ENCODE measurements at places on chromosomes 16 and 17. TPM values are rescaled to one million over a fixed set of nuclear protein-coding genes. Genes with fewer than 3 reads are reported as not detected.

- no peak overlapping the region for H3K4me3 ChIP-seq
- H3K4me1 ChIP-seq, result peaks cover 7% of the 10 kb centered on the region
- DNase-seq, result no peak
- H3K27ac ChIP-seq, result no peak overlapping the region
Measured at GRCh38 chr16:29649588-29650494, 13.2 kb upstream of the SPN start.

GRCh38 chr17:81556863-81557262 is 4.7 kb upstream of the FAAP100 start:
- H3K27ac ChIP-seq, result no peak overlapping the region
- no peaks in the 10 kb centered on the region for H3K27me3 ChIP-seq
- H3K36me3 ChIP-seq, result no peaks in the 10 kb centered on the region
- H3K4me1 ChIP-seq, result peaks cover 14% of the 10 kb centered on the region

- no peak overlapping the region for H3K4me3 ChIP-seq
- no peaks in the 10 kb centered on the region for H3K4me1 ChIP-seq
- H3K36me3 ChIP-seq, result no peaks in the 10 kb centered on the region
- H3K27me3 ChIP-seq, result no peaks in the 10 kb centered on the region
- DNase-seq, result no peak
- no peak overlapping the region for H3K27ac ChIP-seq
Measured at GRCh38 chr17:5131146-5131715, 15.4 kb downstream of the USP6 start.

DNA sequence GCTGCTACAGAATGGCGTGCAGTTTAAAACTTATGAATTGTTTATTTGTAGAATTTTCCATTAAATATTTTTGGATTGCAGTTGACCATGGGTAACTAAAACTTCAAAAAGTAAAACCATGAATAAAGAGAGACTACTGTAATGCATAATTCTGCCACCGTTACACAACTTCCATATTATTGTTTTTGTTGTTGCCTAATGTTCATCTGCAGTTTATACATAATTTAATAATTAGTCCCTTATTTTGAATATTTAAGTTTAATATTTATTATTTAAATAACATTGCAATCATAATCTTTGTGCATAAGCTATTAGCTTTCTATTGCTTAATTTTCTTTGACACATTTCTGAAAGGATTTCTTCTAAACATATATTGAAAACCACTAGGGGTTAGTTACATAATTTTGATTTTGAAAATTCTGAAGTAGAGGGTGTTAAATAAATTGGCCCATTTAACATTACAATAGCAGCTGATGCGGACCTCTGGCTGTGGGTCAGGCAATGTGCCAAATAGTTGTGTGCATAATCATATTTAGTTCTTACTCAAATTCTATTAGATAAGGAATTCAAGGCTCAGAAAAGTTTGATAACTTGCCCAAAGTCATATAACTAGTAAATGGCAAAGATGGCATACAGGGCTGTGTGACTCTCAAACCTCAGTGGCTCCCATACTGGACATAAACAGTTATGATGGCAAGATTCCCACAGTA is 31.1 kb downstream of the PPM1E start:
- DNase-seq, result no peak
- no peaks in the 10 kb centered on the region for H3K4me1 ChIP-seq
- no peak overlapping the region for H3K4me3 ChIP-seq
- H3K36me3 ChIP-seq, result no peaks in the 10 kb centered on the region
- no peak overlapping the region for H3K27ac ChIP-seq

GRCh38 chr16:18945233-18945632 is 19.0 kb upstream of the SMG1 start:
- H3K27ac ChIP-seq, result no peak overlapping the region
- H3K4me1 ChIP-seq, result peaks cover 8% of the 10 kb centered on the region
- H3K36me3 ChIP-seq, result no peaks in the 10 kb centered on the region
- no peak for DNase-seq

- no peak for DNase-seq
- H3K27me3 ChIP-seq, result no peaks in the 10 kb centered on the region
- no peaks in the 10 kb centered on the region for H3K36me3 ChIP-seq
- H3K4me3 ChIP-seq, result no peak overlapping the region
- no peak overlapping the region for H3K27ac ChIP-seq
- no peaks in the 10 kb centered on the region for H3K4me1 ChIP-seq
Measured at GRCh38 chr17:8712698-8713097, 31.9 kb downstream of the CCDC42 start.

GRCh38 chr16:81280393-81280792 is 34.4 kb upstream of the GAN start:
- no peak overlapping the region for H3K27ac ChIP-seq
- no peaks in the 10 kb centered on the region for H3K27me3 ChIP-seq
- no peak for DNase-seq
- H3K4me1 ChIP-seq, result no peaks in the 10 kb centered on the region
- no peak overlapping the region for H3K4me3 ChIP-seq

DNA sequence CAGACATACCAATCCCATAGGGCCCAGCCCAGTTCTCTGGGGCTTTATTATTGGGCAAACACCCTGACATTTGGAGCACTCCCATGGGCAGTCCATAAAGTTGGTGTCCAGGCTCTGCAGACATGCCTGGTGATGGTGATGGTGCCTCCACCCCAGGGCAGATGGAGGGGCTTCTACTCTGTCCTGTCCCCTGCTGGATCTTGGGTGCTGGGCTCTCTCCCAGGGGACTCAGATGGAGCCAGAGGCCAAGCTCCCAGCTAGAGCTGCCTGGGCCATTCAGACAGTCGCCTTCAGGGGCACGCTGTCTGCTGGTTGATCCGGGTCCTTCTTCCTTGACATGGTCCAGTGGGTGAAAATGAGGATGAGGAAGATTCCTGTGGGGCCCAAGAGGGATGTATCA is 10.6 kb downstream of the CDH16 start:
- H3K27ac ChIP-seq, result no peak overlapping the region
- no peaks in the 10 kb centered on the region for H3K27me3 ChIP-seq
- DNase-seq, result no peak
- peaks cover 7% of the 10 kb centered on the region for H3K4me1 ChIP-seq
- no peak overlapping the region for H3K4me3 ChIP-seq

DNA sequence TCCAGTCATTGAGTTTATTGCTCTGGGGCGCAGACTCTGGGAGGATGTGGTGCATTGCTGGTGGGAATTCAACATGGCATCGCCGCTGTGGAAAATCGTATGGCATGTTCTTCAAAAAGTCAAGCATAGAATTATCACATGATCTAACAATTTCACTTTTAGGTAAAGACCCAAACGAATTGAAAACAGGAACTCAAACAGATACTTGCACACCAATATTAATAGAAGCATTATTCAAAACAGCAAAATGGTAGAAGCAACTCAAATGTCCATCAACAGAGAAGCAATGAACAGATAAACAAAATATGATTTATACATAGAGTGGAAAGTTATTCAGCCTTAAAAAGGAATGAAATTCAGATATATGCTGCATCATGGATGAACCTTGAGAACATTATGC is 15.9 kb downstream of the PIK3R6 start:
- H3K36me3 ChIP-seq, result no peaks in the 10 kb centered on the region
- H3K27ac ChIP-seq, result no peak overlapping the region
- H3K4me1 ChIP-seq, result no peaks in the 10 kb centered on the region
- no peak overlapping the region for H3K4me3 ChIP-seq
- no peaks in the 10 kb centered on the region for H3K27me3 ChIP-seq
- no peak for DNase-seq

DNA sequence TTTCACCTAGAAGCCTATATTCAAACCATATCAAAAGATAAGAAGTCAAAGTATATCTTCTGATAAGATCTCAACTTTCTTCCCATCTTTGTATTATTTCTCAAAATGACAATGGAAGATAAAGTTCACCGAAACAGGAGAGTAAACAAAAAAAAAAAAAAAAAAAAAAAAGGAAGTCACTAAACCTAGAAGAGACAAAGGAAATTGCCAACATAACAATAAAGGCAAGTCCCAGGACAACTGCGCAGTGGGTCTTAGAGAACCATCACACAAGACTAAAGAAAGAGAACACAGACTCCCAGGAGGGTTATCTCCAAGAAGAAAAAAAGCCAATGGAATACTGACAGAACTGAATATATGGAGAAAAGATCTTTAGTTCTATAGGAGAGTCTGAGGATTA is 65.7 kb downstream of the SMURF2 start:
- DNase-seq, result no peak
- H3K4me3 ChIP-seq, result no peak overlapping the region
- H3K36me3 ChIP-seq, result peaks cover 17% of the 10 kb centered on the region
- H3K27me3 ChIP-seq, result no peaks in the 10 kb centered on the region

- H3K36me3 ChIP-seq, result no peaks in the 10 kb centered on the region
- H3K27ac ChIP-seq, result no peak overlapping the region
- H3K27me3 ChIP-seq, result no peaks in the 10 kb centered on the region
- DNase-seq, result no peak
- H3K4me1 ChIP-seq, result no peaks in the 10 kb centered on the region
- H3K4me3 ChIP-seq, result no peak overlapping the region
Measured at GRCh38 chr17:5872831-5873230, 197.3 kb upstream of the WSCD1 start.

DNA sequence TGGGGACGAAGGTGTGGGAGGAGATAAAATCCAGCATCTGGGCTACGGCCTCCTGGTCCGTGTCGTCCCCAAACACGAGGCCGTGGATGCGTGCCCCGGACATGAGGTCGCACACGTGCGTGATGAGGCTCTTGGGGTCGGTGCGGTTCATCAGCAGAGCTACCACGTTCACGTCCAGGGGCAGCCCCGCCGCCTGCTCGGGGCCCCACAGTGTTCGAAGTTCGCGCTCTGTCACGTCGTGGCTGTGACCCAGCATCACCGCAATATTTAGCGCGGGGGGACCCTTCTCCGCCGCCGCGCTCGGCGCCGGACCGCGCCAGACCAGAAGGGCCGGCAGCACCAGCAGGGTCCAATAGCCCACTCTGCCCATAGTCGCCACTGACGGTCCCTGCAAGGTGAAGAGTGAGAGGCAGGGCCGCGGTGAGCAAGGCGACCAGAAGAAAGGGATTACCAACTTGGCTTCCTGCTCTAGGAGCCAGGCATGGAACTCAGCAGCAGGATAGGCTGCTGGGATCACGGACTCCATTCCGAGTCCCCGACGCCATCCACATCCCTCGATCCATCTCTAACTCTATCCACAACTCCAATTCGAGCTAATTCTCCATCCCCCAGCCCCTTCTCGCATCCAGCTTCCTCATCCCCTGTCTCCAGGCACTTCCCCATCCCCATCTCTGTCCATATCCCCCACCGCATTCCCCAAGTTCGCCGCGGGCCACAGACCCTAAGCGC is 2.0 kb downstream of the GRIN2A start:
- no peak overlapping the region for H3K27ac ChIP-seq
- H3K27me3 ChIP-seq, result no peaks in the 10 kb centered on the region
- H3K4me1 ChIP-seq, result no peaks in the 10 kb centered on the region
- no peak for DNase-seq
- no peak overlapping the region for H3K4me3 ChIP-seq
- H3K36me3 ChIP-seq, result no peaks in the 10 kb centered on the region

GRCh38 chr16:46830417-46830901 is 521 bp downstream of the C16orf87 start:
- DNase-seq, result peak; percentile 60
- H3K4me1 ChIP-seq, result peaks cover 16% of the 10 kb centered on the region
- H3K36me3 ChIP-seq, result no peaks in the 10 kb centered on the region
- peak overlapping the region; percentile 77 for H3K27ac ChIP-seq

- no peak for DNase-seq
- H3K27ac ChIP-seq, result no peak overlapping the region
- no peaks in the 10 kb centered on the region for H3K36me3 ChIP-seq
- no peaks in the 10 kb centered on the region for H3K4me1 ChIP-seq
- H3K4me3 ChIP-seq, result no peak overlapping the region
- H3K27me3 ChIP-seq, result no peaks in the 10 kb centered on the region
Measured at GRCh38 chr16:53034306-53034705, 18.4 kb downstream of the CHD9NB start.

DNA sequence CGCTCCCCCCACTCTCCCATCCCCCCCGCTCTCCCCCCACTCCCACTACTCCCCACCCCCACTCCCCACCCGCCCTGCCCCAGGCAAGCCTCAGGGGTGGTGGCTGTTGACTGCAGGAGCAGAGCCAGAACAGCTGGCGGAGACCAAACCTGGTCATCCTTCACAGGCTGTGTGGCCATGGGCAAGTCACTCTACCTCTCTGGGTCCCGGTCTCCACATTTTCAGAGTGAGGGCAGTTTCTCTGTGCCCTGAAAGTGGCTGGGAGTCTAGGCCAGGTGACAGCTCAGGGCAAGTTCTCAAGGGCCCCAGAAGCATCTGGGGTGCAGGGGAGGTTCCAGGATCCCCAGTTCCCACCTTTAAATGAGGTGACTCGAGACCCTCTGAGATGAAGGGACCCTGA is 15.1 kb upstream of the BAHCC1 start:
- no peak for DNase-seq
- H3K36me3 ChIP-seq, result no peaks in the 10 kb centered on the region

GRCh38 chr16:54171626-54172537 is 114.7 kb downstream of the IRX3 start:
- H3K27me3 ChIP-seq, result no peaks in the 10 kb centered on the region
- H3K4me3 ChIP-seq, result no peak overlapping the region
- no peak overlapping the region for H3K27ac ChIP-seq

The ETV4 gene
- 0.09 TPM for polyA plus RNA-seq

The CCT6B gene
- polyA plus RNA-seq, result 0.74 TPM

The COPRS gene
- 13.7 TPM for polyA plus RNA-seq

The ZNF423 gene
- polyA plus RNA-seq, result not detected

The CCL5 gene
- polyA plus RNA-seq, result 2,769 TPM

The CCDC144A gene
- polyA plus RNA-seq, result 1.5 TPM

The SGCA gene
- polyA plus RNA-seq, result not detected

The AGRP gene
- not detected for polyA plus RNA-seq

The GPRC5B gene
- polyA plus RNA-seq, result 0.29 TPM

The HASPIN gene
- 0.09 TPM for polyA plus RNA-seq

The TMC7 gene
- not detected for polyA plus RNA-seq

Data from CD8-positive, alpha-beta memory T cell (primary cell).